ENCODE measurements at places on chromosomes 5 and 9.

GRCh38 chr9:33765411-33765810 is 29.9 kb upstream of the PRSS3 start:
- no peak for DNase-seq
- no peaks in the 10 kb centered on the region for H3K36me3 ChIP-seq
- H3K4me3 ChIP-seq: no peak overlapping the region
- H3K27me3 ChIP-seq: peaks cover 11% of the 10 kb centered on the region
- no peak overlapping the region for H3K27ac ChIP-seq

DNA sequence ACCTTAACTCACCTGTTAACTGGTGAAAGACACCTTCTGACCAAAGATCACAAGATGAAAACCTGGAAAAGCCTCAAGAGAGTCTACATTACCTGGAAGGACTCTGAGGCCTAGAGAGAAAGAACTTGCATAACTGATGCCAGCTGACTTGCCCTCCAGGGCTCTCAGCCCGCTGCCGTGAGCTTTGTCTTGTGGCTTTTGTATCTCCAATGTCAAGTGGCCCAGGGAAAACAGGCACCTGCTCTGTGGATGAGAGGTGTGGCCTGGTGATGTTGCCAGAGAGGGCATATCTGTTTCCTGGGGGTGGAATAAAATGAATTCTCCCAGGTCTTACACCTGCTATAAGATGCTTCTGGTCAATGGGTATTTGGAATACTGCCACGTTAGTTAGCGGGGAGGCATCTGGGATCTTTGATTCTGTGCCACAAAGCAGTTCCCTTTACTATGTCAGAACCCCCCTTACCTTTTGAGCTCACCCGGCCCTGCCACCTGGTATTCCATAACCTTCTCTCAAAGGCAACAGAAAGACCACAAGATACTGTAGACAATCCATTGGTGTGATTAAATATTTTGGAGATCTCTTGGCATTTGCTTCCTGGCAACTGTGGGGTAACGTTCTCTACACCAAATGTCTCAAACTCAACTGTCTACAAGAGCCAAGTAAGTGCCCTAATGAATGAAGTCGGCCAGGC is 54.9 kb upstream of the N4BP3 start:
- DNase-seq: no peak
- H3K4me3 ChIP-seq: no peak overlapping the region
- no peak overlapping the region for H3K27ac ChIP-seq
- peaks cover 13% of the 10 kb centered on the region for H3K27me3 ChIP-seq
- no peaks in the 10 kb centered on the region for H3K36me3 ChIP-seq

DNA sequence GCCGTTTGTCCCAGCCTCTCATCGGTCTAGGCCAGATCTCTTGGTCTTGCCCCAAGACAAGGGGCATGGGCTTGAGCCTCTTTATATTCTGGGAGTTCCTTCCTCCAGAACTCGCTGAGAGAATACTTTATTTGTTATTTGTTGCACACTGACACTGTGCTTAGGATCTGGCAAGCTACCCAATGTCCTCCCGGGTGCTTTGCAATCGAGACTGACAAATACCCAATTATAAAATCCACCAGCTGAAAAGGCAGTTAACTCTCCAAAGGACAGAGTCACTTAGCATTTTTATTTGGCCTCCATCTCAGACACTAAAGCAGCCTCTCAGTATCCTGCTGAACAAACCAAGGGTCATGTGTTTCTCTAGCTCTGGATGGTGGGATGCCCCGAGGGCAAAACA is 500.2 kb upstream of the DAP start:
- no peak overlapping the region for H3K4me3 ChIP-seq
- DNase-seq: no peak
- no peaks in the 10 kb centered on the region for H3K36me3 ChIP-seq
- no peaks in the 10 kb centered on the region for H3K4me1 ChIP-seq

DNA sequence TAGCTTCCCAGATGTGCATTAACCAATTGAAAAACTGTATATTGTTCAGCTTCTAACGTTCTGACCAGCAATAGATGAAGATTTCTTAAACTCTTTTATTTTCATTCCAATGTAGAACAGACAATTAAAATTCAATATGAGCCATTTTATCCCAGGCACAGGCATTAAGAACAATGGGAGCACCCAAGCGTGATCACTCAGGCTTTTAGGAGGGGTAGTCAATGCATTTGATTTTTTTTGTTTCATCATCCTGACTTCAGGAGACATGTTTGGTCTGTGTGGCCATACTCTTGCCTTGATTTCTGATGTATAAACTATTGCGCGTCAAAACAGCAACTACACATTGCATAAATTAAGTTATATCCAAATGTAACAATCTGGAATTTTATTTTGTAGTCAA is 653.0 kb upstream of the RORB start:
- H3K27ac ChIP-seq: no peak overlapping the region
- H3K4me3 ChIP-seq: no peak overlapping the region
- DNase-seq: no peak
- no peaks in the 10 kb centered on the region for H3K36me3 ChIP-seq
- no peaks in the 10 kb centered on the region for H3K27me3 ChIP-seq

DNA sequence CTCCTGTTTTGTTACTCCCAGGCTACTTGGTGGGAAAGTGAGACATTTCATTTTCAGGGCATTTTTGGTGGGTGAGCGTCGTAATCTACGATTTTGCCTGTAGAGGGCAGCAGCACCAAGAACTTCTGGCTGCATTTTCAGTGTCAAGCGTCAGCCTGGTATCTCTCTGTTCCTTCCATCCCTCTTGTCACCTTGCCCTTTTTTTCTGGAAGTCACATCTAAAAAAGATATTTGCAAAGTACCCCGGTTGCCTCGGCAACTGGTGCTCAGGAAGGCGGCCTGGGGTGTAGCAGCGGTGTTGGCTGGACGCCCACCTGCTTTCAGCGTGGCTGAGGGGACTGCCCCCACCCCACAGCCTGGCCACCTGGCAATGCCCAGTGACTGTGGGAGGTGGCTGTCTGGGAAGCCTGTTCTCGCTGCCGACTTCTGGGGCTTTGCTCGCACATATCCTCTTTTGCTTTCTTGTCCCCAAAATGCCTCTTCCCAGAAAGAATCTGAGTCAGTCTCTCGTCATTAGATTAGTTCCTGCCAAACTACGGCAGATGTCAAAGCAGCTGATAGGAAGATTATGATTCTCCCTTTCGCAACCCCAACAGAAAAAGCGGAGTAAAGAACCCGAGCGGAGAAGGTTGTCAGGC is 84.5 kb downstream of the ACER2 start:
- H3K4me3 ChIP-seq: no peak overlapping the region
- DNase-seq: peak; percentile 59
- no peaks in the 10 kb centered on the region for H3K36me3 ChIP-seq
- H3K4me1 ChIP-seq: peaks cover 7% of the 10 kb centered on the region
- H3K27ac ChIP-seq: no peak overlapping the region

- no peak overlapping the region for H3K4me3 ChIP-seq
- no peaks in the 10 kb centered on the region for H3K36me3 ChIP-seq
- no peak for DNase-seq
- no peak overlapping the region for H3K27ac ChIP-seq
These were observed 192.6 kb downstream of the EFNA5 start for GRCh38 chr5:107478068-107478641.

GRCh38 chr5:35438288-35438687 is 179.4 kb upstream of the SPEF2 start:
- H3K27ac ChIP-seq: no peak overlapping the region
- DNase-seq: no peak
- H3K4me3 ChIP-seq: no peak overlapping the region
- H3K36me3 ChIP-seq: no peaks in the 10 kb centered on the region
- no peaks in the 10 kb centered on the region for H3K4me1 ChIP-seq

DNA sequence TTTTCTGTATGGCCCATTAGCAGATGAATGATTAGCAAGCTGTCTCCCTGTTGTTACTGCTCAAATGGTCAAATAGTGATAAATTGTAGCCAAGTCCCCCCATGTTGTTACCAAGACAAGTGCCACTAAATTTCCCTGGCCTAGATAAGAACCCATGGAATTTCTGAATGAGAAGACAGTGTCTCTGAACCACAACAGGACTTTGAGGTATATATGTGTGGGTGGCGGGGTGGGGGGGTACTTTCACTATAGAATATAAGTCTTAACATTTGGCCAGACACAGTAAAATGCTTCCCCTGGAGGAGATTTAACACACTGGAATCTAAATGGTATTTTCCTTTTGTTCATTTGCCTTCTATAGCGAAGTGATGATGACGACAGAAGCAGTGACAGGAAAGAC is 28.7 kb downstream of the XPA start:
- DNase-seq: no peak
- H3K27ac ChIP-seq: no peak overlapping the region
- H3K27me3 ChIP-seq: no peaks in the 10 kb centered on the region
- peaks cover 69% of the 10 kb centered on the region for H3K36me3 ChIP-seq
- H3K4me1 ChIP-seq: peaks cover 11% of the 10 kb centered on the region
- H3K4me3 ChIP-seq: no peak overlapping the region

- peak; percentile 27 for DNase-seq
- H3K4me1 ChIP-seq: no peaks in the 10 kb centered on the region
- H3K36me3 ChIP-seq: no peaks in the 10 kb centered on the region
- no peak overlapping the region for H3K27ac ChIP-seq
- H3K27me3 ChIP-seq: no peaks in the 10 kb centered on the region
These were observed 637.7 kb downstream of the SEMA5A start for GRCh38 chr5:8908055-8908683.

DNA sequence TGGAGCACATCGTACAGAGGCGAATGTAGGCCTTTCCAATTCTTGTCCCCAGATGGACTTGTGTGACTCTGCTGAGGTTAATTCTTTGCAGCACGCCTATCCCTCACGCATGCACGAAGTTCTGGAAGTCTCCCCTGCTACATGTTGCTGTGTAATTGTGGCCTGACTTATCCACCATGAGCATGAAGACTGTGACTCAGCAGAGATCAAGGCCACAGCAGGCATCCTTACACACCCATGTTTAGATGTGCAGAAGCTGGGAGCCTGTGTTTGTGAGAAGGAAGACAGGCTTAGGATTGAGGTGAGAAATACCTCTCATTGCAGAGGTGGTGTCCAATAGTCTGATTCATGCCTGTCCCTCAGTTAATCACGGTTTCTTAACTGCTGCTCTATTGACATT is 135.6 kb downstream of the ICE1 start:
- no peak overlapping the region for H3K4me3 ChIP-seq
- H3K27me3 ChIP-seq: peaks cover 4% of the 10 kb centered on the region
- no peaks in the 10 kb centered on the region for H3K4me1 ChIP-seq
- H3K27ac ChIP-seq: no peak overlapping the region

DNA sequence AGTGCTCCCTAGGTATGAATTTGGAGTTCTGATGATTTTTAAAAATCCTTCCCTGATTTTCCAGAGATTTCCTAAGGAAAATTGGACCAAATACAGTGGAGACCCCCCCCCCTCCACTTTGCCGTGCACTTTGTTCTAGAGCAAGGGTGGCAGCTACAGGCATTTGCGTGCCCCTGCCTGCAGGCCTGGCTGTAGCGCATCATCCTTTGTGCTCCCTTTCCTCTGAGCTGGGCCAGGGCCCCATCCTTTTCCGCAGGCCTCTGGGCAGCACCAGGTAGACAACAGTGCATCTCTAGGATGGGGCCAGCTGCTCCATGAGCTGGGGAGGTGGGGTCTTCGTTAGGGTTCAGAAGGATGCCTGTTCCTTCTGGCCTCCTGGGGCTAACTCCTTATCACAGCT is 39.6 kb downstream of the TRIO start:
- H3K4me1 ChIP-seq: no peaks in the 10 kb centered on the region
- no peaks in the 10 kb centered on the region for H3K36me3 ChIP-seq
- no peak for DNase-seq
- no peak overlapping the region for H3K4me3 ChIP-seq
- H3K27ac ChIP-seq: no peak overlapping the region

DNA sequence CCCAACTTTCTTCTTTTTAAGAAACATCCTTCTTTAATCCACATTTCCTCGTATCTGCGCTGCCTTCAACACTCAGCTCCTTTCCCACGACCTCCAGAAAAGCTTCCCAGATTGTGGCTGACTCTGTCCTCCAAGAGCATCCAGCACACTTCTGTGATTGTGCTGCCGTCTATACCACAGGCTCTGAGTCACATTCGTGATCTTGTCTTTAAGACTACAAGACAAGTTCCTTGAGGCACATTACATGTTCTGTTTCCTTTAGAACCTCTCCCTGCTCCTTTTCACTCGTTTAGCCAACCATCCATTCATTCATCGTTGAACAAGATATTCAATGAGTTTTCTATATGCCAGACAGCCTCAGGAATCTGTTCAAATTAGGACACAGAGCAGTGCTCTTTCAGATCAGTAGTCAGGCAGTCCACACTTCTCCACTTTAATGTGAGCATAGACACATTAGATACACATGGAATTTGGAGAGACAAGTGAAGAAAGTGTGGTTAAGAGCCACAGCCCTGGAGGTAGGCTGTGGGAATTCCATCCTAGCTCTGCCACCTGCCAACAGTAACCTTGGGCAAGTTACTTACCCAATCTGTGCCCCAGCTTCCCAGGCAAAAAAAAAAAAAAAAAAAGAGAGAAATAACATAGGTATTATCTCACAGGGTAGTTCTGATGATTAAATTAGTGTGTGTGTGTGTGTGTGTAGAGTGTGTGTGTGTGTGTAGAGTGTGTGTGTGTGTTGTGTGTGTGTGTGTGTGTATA is 18.9 kb downstream of the WHRN start:
- peaks cover 2% of the 10 kb centered on the region for H3K36me3 ChIP-seq
- peaks cover 29% of the 10 kb centered on the region for H3K4me1 ChIP-seq
- H3K4me3 ChIP-seq: no peak overlapping the region
- DNase-seq: no peak

DNA sequence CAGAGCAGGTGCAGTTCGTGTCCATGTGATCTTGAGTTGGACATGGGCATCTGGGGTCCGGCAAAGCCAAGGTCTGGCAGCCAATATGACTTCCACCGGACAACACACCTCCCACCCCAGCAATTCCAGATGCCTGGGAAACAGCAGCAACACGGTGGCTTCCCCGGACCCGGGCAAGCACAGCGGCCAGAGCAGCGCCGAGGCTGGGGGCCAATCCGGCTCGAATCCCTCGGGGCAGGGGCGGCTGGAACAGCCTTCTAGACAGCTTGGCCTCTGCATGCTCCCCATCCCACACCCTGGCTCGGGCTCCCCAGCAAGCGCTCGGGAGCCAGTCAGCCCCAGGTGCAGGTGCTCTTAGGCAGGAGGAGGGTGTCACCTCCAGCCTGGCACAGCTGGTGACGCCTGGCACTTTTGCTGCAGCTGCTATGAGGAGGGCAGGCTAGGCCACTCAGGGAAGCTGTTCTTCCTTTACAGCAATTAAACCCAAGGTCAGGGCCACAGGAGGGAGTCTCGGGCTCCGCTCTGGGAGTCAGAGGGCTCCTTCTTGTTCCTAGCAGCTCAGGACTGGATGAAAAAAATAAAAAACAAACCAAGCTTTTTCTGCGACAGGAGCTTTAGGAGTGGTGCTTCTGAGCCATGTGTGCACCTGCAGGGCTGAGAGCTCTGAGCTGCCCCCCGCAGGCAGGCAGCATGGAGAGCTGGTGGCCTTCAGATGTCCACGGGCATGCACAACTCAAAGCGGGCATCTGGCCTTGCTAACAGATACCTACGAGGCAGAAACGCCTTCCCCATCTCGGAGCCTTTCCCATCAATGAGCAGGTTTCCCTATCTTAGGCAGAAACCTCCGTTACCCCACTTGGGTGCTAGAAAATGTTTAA is 28.2 kb downstream of the DBH start:
- no peak overlapping the region for H3K4me3 ChIP-seq
- peaks cover 17% of the 10 kb centered on the region for H3K27me3 ChIP-seq
- H3K4me1 ChIP-seq: peaks cover 2% of the 10 kb centered on the region
- DNase-seq: no peak
- H3K36me3 ChIP-seq: no peaks in the 10 kb centered on the region

GRCh38 chr9:114811301-114811700 is 5.5 kb upstream of the TNFSF15 start:
- peaks cover 8% of the 10 kb centered on the region for H3K36me3 ChIP-seq
- peaks cover 11% of the 10 kb centered on the region for H3K27me3 ChIP-seq
- H3K4me1 ChIP-seq: peaks cover 16% of the 10 kb centered on the region
- no peak overlapping the region for H3K4me3 ChIP-seq

Measured in activated naive CD4-positive, alpha-beta T cell treated with anti-CD3 and anti-CD28 coated beads, Interleukin-2, amount 10 ng/mL, durations not matched to agents 7 days and 5 days (primary cell).